ENCODE measurements at places on chromosomes 5 and 9.
A peak's percentile ranks its signal among the peaks of the same experiment; 100 is the strongest.

GRCh38 chr5:28748446-28748845 lies 1710.1 kb upstream of the CDH9 start:
- no peak for DNase-seq

DNA sequence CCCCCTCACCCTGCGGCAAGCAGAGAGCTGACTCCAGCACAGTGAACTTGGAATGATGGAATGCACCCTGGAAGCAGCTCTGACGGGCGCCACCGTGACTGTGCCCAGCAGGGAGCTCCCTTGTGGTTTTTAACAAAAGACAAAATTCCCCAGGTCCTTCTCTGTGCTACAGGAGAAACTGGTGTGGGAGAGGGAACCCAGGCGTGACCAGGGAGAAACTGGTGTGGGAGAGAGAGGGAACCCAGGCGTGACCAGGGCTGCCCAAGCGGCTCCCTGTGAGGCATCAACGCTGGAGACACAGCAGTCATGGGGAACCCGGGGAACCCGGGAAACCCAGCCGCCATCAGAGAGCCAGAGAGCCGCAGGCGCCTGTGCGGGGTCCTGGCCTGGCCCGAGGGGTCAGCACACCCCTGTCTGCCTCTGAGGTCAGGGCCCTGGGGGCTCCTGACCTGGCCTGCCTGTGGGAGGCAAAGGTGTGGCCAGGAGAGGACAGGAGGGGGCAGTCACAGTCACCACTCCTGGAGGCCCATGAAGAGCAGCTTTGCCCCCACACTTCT lies 3.1 kb upstream of the AHRR start:
- no peak for DNase-seq

DNA sequence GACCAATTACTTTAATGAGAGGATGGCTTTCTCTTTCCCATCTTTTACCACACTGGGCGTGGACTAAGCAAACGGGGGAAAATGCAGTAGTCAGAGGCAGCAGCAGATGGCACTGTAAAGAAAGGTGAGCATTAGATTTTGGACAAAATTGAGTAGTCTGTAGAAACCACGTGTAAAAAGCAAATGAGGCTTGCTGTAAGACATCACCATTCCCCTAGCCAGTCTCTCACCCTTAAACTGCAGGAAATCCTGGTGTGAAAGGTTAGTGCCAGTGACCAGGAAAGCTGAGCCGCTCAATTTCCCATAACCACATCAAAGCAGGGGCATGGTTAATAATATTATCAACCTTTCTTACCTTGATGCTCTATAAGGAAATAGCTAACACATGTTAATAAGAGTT lies 31.8 kb downstream of the SPATA31C2 start:
- DNase-seq: peak; percentile 31

- DNase-seq: peak; percentile 14
Observed at GRCh38 chr5:91332267-91333045, 50.7 kb downstream of the ARRDC3 start.

- no peak for DNase-seq
Observed at GRCh38 chr9:75445144-75445543, 356.8 kb downstream of the OSTF1 start.

DNA sequence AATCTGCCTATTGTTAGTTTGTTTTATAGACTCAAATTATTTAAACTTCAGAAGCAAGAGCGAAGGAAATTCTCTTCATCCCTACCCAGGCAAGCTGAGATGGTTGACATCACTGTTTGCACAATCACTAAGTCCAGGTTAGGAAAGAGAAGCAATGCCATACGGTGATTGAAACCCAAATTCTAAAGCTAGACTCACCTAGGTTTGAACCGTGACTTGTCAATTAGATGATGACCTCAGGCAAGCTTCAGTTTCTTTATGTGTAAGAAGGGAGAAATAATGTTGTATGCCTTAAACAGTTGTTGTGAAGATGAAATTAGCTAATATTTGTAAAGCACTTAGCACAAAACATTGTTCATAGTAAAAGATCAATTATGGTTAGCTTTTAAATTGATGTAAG lies 96.5 kb upstream of the ANKRD55 start:
- no peak for DNase-seq

DNA sequence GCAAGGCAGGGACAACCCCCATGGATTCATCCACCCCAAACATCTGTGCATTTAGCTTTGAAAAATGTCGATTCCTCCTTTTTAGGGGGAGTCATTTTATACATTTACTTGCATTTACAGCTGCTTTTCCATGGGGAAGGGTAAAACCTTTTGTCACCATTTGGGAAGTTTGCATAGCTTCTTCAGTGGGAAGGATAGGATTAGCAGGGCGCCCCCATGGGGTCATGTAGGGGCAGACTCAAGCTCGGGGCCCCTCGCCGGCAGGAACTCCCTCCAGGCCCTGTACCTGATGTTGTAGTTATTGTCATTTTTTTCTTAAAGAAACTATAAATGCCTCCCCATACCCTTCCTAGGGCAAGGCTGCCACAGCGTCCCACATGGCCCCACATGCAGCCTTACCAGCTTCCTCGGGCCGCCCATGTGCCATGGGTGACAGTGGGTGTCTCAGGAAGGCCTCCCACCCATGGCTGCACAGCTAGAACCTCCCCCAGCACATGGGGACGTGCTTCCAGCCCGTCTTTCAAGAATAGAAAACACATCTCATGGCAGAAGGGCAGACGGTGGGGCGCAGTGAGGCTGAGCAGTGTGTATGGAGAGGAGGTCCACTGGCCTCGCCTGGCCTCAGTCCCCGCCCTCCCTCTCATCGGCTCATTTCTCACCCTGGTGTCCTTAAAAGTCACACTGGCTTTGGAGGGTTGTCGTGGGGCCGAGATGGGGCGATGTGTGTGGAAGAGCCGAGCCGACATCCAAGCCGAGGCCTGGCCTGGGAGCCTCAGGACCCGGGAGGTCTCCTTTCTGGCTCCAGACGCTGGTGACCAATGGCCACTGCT lies 76.1 kb upstream of the OTULINL start:
- DNase-seq: no peak

DNA sequence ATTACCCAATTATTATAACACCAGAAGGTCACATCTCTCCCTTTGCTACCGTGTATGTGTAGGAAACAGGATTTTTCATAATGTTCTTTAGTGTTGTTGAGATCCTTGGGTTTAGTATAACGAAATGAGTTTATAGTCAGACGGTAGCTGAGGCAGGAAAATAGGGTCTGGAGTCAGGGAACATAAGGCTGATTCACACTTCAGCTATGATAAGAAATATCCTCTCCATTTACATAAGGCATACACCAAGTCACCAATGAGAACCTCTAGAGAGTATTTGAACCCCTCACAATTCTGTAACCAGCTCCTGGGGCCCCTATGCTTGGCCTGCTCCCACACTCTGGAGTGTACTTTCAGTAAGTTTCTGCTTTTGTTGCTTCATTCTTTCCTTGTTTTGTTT lies 58.9 kb upstream of the ANKH start:
- no peak for DNase-seq

DNA sequence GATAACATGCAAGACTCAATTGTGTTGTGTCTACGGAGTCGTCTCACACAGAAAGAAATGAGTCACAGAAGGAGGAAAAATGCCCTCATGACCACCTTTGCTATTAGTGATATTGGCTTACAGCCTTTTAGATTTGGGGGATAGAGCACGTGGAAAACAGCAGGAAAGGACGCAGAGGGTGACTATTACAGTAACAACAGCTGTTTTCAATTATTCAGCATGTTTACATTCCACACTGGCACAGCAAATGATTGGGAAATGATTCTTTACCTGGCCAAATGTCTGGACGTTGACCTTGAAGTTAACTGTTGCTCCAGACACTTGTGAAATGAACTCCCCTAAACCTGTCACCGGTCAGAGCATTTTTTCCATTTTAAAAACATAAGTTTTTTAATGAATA lies 46.8 kb downstream of the APTX start:
- no peak for DNase-seq

DNA sequence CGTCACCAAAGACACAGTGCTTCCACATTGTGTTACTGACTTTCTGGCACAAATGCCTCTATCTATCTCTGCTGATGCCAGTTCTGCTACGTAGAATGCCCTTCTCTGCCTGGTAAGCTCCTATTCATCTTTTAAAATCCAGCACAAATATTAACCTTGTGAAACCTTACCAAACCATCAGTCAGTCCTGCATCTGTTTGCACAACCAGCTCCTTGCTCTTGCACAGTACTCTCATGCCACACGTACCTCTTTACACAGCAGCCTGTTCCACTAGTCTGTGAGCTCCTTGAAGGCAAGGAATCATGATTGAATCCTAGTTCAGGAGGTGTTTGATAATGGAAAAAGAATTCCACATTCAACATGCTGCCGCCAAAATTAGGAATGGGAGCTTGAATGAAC lies 56.3 kb downstream of the TEX10 start:
- DNase-seq: no peak

GRCh38 chr9:127959841-127960409 lies 20.9 kb downstream of the EEIG1 start:
- DNase-seq: no peak

DNA sequence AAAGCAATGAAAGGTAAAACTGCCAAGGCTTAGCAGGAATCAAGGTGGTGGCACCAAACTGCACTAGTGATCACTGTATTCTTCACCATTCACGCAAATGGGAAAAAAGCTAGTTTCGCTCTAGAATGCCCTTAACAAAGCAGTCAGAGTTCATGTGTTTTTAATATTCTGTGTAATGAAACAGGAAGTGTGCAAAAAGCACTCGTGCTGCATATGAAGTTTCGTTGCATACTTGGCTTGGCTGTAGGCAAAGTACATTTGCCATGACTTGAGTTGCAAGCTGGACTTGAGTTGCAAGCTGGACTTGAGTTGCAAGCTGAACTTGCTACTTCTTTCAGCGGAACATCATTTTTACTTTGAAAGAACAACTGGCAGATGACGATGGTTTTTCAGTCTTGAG lies 55.4 kb downstream of the FOXI1 start:
- no peak for DNase-seq

DNA sequence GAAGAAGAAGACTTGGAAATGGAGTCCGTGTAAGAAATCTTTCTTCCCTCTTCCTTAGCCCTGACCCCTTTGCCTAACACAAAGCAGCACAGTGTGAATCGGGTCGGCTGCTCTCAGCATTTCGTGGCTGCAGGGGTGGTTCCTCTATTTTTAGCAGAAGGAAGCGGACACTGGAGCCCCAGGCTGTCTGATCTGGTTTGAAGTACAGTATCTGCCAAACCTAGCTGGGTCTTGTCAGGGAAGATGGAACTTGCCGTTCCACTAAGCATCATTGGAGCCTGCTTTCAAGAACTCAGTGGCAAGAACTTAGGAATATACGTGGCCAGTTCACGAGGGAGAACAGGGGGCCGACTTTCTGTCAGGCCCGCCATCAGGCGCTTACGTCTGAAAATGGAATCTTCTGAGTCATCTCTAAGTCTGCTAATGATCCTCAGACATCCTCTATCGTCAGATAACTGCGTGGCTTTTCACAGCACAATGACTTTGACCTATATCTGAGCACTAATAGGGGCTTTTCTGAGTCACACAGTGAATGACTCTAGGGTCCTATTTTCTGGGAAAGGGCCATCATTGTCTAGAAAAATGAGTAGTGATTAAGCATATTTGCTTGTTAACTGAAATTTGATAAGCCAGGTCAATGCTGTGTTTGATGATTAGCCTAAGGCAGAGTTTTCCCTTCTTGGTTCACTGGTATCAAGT lies 43.3 kb upstream of the NCS1 start:
- DNase-seq: peak; percentile 65

GRCh38 chr5:58746321-58746720 lies 163.4 kb downstream of the RAB3C start:
- no peak for DNase-seq

DNA sequence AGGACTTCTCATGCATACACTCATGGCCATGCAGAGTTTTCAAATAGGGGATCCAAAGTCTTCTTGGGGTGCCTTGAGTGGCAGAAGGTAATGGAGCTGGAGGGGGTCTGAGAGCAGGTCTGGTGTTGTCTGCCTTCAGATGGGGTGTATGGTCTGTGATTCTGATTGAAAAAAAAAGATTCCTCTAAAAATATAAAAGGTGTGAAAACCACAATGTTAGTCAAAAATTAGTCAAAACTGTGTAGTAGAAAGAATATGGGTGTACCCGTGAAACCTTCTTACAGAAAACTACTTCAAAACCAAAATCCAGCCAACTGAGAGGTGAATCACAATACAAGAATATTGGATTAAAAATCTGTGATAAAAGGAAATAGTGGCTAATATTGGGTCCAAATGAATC lies 20.1 kb downstream of the DOCK2 start:
- no peak for DNase-seq

Measured in activated CD4-positive, alpha-beta T cell treated with anti-CD3 and anti-CD28 coated beads, Interleukin-2, amount 50 U/mL, for 48 hours (primary cell).